Type B pancreatic cell (in vitro differentiated cells): ENCODE measurements at places on chromosomes 3 and 15. TPM values are rescaled to one million over a fixed set of nuclear protein-coding genes. Genes with fewer than 3 reads are reported as not detected.
A peak's percentile ranks its signal among the peaks of the same experiment; 100 is the strongest.

HTR3E gene
- not detected in 2 replicates for total RNA-seq

AGBL1 gene
- total RNA-seq = 0.07 TPM in 1 of 2 replicates, not detected in the other

DNA sequence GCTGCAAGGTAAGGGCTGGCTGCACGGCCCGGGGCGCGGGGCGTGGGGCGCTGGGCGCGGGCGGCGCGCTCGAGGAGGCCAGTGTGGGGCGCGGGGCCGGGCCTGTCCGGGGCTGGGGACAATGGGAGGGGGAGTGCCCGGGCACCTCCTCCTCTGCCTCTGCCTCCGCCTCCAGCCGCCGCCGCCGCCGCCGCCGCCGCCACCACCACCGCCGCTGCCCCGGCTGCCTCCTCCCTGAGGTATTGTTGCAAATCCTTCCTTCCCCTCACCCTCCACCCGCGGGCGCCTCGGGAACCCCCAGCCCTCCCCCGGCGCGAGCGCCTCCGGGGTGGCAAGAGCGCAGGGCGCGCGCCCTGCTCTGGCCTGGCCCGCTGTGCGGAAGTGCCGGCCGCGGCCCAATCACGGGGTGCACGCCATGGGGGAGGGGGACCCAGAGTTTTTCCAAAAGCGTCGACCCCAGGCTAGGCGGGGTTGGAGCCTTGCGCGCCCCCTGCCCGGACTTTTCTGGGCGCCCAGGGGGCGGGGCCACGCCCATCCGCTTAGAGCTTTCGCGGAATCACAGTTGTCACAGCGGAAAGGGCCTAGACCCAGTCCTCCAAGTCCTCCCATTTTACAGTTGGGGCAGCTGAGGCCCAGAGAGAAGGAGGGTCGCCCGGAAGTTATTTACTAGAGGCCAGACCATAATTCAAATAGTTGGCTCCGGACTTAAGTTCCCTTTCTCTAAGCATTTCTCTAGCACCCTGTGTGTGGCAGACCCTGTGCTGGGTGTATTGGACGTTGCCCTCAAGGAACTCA, at the start of gene LPP:
TSS of gene LPP (plus strand) at position 144 of the 795 bp plus-strand sequence. CDS start 251,964 bp downstream, outside the sequence.
- DNase-seq = peak; percentile 86
- H3K27me3 ChIP-seq = no peaks in the 10 kb centered on the region
- H3K36me3 ChIP-seq = peaks cover 12% of the 10 kb centered on the region
- peak within 1 kb of the TSS; percentile 100 for H3K27ac ChIP-seq

- H3K27ac ChIP-seq = peak overlapping the region; percentile 71
- H3K27me3 ChIP-seq = peaks cover 3% of the 10 kb centered on the region
- DNase-seq = no peak
- H3K4me1 ChIP-seq = peaks cover 6% of the 10 kb centered on the region
- no peak overlapping the region for H3K4me3 ChIP-seq
Measured at GRCh38 chr3:59654123-59654479, 604.3 kb upstream of the CFAP20DC start.

DNA sequence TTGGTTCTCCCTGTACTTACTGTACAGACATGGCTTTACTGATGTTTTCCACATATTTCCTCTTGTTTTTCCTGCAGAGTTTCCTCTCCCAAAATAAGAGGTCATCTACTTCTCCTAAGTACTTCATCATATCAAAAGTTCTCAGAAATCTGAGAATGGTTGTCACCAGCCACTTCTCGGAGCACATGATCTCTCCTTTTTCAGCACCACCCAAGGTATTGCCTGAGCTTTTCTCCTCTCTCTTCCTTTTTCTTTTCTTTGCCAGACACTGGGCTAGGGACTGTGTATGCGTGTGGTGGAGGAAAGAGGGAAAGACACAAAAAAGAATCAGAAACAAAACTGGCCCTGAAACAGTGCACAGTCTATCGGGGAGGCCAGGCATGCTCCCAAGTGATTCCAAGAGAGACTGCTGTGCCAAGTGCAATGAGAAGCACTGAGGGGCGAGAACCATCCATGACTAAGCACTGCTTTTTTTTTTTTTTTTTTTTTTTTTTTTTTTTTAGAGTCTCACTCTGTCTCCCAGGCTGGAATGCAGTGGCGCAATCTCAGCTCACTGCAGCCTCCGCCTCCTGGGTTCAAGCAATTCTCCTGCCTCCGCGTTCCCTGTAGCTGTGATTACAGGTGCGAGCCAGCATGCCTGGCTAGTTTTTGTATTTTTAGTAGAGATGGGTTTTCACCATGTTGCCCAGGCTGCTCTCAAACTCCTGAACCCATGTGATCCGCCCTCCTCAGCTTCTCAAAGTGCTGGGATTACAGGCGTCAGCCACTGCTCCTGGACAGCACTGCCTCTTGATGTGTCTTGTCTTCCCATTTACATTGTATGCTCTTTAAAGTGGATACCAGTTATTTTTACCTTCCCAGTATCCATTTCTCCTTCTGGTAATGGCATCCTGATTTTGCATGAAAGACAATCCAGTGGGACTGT, 194.0 kb upstream of the FEZF2 start:
- no peak overlapping the region for H3K27ac ChIP-seq
- H3K27me3 ChIP-seq = no peaks in the 10 kb centered on the region
- H3K36me3 ChIP-seq = no peaks in the 10 kb centered on the region
- H3K4me1 ChIP-seq = no peaks in the 10 kb centered on the region
- DNase-seq = no peak
- H3K4me3 ChIP-seq = no peak overlapping the region
